Epithelial cell of esophagus (primary cell): ENCODE measurements at places on chromosomes 12 and 14.

DNA sequence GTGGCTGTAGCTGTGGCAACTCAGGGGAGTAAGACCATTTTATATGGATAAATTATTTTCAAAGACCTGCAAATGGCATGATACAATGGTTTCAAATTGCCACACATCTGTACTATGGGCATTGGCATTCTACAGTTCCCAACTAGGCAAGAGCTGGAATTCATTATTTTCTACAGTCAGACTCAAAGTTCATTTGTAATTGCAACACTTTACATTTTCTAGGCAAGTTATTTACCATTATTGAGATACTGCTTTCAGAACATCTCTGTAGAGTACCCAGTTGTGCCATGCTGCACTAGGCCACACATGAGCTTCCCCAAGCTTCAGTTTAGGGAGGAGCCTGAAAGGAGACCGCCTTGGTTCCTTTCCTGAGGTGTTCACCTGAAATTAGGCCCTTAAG is 8.0 kb upstream of the ATG14 start:
- DNase-seq: no peak

DNA sequence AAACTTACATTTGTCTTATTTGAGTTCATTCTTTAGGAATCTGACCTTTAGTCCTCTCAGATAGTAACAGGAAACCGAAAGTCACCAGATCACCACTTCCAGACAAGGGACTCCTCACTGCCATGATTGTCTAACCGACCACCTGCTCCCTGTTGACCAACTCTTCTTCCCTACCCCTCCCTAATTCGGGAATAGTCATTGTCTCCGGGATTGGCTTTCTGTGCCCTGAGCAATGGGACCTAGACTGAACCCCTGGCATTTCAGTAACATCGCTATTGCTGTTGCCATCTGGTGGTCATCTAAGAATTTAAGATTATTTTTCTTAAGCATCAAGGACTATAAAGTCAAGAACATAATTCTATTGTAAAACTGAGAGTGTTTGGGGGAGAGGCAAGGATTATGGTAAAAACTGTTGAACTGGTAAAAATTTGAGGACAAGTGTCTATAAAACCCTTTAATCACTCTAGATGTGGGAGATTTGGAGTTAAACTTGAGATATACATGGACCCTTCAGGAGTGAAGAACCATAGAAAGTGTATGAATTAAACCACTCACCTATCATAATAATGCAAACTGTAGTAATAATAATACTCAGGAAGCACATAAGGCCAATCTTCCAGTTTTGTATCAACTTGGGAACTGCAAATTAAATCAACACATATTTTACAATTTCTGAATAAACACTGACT is 6.3 kb downstream of the CLEC2A start:
- DNase-seq: peak; percentile 61

DNA sequence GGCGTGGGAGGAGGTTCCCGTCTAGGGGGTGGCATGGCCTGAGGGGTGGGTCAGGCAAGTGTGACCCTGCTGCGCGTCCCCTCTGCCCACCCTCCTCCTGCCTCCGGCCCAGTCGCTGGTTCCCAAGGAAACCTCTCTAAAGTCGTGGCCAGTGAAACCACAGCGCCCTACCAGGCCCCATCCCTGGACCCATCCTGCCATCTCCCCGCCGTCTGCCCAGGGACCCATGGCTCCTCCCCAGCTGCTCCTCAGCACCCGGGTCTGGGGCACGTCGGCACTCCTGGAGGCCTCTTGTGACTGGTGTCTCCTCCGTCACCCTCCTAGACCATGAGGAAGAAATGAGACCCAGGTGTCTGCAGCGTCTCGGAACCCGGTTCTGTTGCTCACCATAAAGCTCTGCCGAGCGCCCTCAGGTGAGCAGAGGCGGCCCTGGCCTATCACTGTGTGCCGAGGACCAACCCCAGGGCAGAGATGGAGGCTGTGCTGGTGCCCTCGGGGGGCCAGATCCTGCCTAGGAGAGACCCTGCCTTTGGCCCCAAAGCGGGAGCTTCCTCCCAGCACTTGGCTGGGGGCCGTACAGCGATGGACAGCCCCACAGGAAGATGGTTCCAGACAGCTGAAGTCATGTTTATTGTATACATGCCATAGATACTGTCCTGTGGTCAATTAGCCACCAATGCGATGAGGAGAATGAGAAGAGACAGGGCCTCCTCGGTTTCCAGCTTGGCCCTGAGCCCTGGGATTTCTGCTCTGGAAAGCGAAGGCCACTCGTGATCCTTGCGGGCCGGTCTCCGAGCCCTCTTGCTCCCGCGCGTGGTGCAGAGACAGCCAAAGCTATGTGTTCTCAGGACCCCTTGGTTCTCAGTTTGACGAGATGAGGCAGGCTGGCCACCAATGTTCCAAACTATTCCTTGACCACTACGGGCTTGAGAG is 222.5 kb upstream of the RTL1 start:
- no peak for DNase-seq

DNA sequence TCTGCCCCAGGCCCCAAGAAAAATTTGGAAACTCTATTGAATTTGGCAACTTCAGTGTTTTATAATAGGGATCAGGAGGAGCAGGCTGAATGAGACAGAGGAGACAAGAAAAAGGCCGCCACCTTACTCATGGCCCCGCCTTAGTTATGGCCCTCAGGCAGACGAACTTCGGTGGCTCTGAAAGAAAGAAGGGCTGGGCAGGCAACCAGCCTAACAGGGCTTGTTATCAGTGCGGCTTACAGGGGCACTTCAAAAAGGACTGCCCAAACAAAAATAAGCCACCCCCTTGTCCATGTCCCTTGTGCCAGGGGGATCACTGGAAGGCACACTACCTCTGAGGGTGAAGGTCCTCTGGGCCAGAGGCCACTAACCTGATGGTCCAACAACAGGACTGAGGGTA is 146.3 kb upstream of the ATF7IP start:
- DNase-seq: peak; percentile 65

GRCh38 chr14:94541234-94541975 is 19.8 kb upstream of the SERPINA4 start:
- no peak for DNase-seq

DNA sequence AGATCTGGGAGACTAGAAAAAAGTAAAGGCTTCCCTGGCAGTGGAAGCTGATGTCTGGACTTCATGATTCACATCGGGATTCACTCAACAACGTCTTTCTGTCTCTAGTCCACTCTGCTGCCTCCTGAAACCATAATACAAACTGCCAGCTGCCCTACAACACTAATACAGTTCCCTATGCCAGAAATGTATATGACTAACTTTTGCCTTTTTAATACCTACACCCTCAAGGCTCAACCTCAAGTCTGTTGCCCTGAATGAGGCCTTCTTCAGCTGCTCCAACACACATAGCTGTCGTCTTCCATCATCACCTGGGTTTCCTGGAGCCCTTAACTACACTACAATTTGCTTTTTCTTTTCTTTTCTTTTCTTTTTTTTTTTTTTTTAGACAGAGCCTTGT is 182.7 kb upstream of the BCL2L14 start:
- DNase-seq: no peak

DNA sequence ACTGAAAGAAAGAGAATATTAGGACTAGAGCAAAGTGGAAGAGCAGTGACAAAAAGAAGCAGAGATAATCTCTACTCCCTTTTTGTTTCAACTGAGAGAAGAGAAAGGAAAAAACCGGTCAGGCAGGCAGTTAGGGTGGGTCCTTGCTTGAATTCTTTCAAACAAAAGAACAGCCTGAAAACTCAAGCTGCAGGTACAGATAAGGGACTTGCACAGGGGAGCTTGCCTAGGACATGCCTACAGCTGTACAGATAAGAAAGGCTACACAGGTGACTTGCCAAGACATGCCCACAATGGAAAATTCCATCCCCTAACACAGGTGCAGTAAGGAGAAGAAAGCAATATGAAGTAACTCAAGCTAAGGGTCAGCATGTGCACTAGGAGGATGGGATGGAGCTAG is 532.2 kb upstream of the MIS18BP1 start:
- peak; percentile 95 for DNase-seq

DNA sequence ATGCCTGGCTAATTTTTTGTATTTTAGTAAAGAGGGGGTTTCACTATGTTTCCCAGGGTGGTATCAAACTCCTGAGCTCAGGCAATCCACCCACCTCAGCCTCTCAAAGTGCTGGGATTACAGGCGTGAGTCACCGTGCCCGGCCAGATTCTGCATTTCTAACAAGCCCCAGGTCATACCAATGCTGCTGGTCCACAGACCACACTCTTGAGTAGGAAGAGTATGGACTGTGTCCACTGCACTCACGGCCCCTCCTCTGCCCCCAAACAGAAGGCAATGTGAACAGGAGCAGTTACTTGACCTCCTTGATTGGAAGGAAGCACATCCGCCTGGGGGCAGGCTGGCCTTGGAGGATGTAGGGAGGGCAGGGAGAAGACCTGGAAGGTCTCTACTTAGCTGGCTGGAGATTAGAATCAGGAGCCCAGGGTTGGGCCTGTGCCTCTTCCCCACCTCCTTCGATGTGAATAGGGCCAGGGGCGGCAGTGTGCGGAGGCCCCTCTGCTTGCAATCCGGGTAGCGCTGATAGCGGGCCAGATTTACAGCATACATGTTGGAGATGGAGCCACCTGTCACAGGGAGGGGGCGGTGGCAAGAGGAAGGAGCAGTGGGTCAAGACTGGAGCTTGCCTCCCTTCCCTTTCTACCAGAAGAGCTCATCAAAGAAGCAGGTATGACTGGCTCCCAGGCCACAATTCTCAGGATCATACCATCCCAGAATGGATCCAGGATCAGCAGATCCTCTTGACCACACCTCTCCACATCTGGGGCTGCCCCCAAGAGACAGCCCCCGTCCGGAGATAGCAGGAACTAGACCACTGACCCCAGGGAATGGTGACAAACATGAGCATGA is 9.4 kb upstream of the ZNF740 start:
- DNase-seq: no peak

GRCh38 chr14:76784266-76784874 is 23.1 kb downstream of the VASH1 start:
- DNase-seq: no peak

GRCh38 chr12:89484470-89484869 is 40.1 kb downstream of the GALNT4 start:
- no peak for DNase-seq

DNA sequence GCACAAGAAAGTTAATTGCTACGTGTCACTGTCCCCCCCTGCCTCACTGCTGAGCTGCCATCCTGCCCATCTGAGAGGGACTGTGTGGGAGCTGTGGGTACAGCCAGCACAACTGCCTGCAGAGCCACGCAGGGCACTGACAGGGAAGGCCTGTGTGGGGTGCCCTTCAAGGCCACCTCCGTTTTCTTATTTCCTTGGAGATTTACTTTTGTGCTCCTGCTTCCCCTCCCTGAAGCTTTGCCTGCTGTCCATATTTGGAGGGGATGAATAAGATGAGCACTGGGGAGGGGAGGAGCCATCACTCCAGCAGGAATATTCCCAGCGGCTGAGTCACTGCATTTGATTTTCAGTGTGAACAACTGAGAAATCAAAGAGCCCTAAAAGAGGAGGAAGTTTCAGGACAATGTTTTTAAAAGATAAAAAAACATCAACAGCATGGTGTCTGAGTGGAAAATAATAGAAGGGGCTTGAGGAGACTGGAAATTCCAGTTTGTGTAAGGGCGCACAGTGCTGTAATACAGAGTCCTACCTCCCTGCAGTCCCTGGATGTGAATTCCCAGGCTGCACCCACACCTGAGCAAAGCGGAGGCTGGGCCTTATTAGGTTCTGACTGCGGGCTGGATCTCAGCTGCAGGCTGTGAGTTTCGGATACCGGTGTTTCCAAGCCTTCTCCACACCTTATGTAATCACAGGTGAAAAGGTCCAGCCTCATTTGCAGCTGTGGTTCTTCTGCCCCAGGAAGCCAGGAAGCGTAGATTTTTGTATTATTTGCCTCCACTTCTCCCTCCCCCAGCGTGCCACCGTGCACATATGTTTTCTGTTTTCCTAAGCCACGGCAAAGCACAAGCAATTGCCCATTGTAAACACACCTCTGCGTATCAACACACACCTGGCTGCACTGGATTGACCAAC is 192.6 kb upstream of the BCL2L14 start:
- peak; percentile 90 for DNase-seq

DNA sequence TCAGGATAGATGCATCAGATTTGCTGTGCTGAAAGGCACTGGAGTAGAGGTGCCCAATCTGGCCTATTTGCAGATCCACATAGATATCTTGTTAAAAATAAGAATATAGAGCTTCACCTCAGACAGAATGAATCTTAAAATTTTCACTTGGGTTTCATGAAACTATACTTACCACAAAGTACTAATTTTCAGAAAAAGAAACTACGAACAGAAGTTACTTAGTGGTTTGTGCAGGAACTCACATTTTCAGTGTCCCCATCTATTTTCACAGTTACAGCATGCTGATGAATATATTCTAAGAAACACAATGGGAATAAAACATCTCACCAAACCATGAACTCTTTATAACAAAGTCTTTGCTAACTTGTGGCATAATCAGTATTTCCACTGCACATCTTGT is 449.4 kb downstream of the RERGL start:
- no peak for DNase-seq

GRCh38 chr14:71143381-71144290 is 236.4 kb downstream of the PCNX1 start:
- peak; percentile 92 for DNase-seq

DNA sequence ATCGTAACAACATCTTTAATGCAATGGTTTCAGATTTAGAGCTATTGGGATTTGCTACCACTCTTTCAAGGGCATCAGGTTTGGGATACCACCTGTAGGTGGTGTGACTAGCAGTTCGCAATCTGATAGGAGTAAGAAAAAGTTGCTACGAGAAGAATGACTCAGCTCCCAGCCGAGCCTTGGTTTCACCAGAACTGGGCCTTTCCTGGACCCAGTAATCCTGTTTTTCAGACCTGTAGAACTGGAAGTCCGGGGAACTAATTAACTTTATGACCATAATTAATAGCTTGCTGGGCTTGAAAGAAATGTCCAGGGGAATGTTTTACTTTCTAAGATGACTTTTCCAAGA is 770 bp downstream of the ABHD4 start:
- peak; percentile 87 for DNase-seq

DNA sequence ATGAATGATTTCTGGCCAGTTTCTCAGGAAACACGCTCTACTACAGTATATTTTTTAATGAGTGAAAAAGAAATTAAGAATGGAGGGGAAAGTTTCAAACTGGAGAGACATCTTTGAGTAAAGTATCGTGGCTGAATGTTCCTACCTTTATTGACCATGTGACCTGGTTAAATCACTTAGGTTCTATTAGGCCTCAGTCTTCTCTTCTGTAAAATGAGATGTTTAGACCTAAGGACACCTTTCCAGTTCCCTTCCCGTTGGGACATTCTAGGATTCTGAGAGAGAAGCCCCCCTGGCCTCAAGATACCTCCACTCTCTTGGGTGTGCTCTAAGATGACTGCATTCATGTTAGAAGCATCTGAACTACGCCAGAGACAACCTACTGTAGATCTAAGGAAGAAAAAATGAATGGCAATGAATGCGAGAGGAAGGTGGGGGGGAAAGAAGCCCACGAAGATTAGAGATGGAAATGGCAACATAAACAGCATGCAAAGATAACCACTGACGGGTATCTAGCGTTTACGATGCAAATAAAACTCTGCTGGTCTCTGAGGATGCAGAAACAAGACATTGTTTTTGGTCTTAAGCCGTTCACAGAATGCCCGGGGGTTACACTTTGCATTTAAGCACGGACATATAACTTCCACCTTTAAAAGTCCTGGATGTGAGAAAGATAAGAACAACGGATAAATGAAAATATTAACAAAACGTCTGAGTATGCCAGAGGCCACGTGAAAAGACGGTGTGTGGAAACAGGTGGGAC is 599 bp upstream of the CPSF6 start:
- DNase-seq: no peak

- DNase-seq: peak; percentile 67
Measured at GRCh38 chr12:104910196-104910840, 47.8 kb downstream of the SLC41A2 start.

GRCh38 chr14:36657399-36658122 is 4.1 kb upstream of the PAX9 start:
- DNase-seq: peak; percentile 48

- peak; percentile 85 for DNase-seq
Measured at GRCh38 chr12:59113831-59114615, 193.7 kb upstream of the LRIG3 start.
